Thoracic aorta (tissue), 2 donors: ENCODE measurements at places on chromosomes 3 and 15. TPM values are rescaled to one million over a fixed set of nuclear protein-coding genes. Genes with fewer than 3 reads are reported as not detected.

Gene PPM1L
- total RNA-seq: 13.3 TPM

Gene GPR160
- 2.2 TPM for total RNA-seq

DNA sequence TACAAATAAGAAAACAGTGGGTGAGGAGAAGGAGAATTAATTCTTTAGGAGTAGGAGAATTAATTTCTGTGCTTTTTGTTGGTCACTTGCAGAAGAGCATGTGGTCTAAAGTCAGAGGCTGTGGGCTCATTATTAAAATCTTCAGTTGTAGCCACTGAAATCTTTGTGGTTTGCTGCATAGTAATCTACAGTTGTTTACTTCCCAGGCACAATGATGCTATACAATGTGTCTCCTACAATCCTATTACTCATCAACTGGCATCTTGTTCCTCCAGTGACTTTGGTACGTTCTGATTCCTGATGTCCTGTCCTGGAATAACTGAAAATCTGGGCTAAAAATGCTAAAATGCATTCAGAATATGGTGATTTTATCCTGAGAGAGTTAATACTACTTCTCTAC is 21.0 kb downstream of the IFT122 start:
- no peak for DNase-seq

GRCh38 chr3:132756108-132756650 is 34.0 kb upstream of the NPHP3 start:
- DNase-seq: no peak

GRCh38 chr3:132016061-132017041 is 18.5 kb downstream of the CPNE4 start:
- no peak for DNase-seq

DNA sequence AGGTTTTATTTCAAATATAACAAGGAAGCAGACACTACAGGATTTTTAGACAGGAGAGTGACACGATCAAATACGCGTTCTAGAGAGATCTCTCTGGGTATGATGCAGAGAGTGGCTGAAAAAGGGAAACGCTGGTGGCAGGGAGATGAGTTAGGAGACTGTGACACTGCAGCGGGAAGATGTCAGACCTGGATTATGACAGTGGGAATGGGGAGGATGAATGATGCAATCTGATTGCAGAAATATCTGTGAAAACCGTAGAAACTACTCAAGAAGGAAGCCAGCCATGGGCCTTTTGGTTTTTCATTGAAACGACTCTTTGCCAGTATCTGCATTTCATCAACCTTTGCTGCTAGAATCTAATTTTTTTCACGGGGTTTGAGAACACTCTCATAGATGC is 157.9 kb downstream of the FAM43A start:
- DNase-seq: no peak
